RKO (cell line): ENCODE measurements at places on chromosomes 16 and 17.

GRCh38 chr17:34556384-34556783 lies 23.0 kb upstream of the TMEM132E start:
- peak; percentile 14 for DNase-seq

- DNase-seq = no peak
These were observed 3.2 kb downstream of the KSR1 start for GRCh38 chr17:27459433-27459832.

DNA sequence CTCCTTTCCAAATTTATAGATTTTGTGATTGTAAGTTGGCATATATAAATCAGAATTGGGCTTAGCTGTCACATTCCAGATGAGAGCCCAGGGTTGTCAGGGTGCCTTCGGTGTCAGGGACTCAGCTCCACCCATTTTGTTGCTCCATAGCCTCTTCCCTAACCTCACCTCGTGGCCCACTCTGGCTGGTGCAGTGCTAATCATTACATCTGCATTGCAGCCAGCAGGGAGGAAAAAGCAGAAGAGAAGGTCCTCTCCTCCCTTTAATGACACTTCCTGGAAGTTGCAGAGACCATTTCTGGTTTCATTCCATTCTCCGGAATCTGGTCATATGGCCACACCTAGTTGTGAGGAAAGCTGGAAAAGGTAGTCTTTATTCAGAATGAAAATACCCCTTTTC lies 113.3 kb downstream of the CCT6B start:
- no peak for DNase-seq

DNA sequence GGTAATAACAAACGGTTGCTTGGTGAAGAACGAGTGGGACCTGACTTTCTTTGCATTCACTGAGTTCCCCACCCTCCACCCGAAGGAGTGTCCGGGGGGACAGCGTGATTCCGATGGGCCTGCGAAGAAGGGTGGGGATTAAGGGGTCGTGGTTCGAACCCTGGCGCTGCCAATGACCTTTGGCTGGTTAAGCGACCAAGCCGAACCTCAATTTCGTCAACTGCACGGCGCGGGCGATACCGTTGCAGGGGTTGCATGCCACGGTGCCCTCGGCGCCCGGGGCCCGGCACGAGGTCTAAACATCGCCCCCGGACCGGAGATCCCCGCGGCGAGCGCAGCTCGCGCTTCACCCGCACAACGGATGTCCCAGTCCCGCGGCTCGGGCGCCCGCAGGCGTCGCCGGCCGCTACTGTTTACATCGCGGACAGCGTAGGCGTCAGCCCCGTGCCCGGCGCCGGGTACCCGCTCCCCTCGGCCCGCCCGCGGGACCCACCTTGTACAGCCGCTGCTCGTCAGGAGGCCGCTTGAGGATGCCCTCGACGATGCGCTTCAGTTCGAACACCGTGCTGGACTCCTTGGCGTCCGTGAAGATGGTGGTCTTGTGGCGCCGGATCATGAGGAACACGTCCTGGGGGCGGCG lies 460 bp downstream of the ELOB start:
- DNase-seq = peak; percentile 47

GRCh38 chr17:69078864-69079263 lies 18.1 kb upstream of the ABCA9 start:
- no peak for DNase-seq

DNA sequence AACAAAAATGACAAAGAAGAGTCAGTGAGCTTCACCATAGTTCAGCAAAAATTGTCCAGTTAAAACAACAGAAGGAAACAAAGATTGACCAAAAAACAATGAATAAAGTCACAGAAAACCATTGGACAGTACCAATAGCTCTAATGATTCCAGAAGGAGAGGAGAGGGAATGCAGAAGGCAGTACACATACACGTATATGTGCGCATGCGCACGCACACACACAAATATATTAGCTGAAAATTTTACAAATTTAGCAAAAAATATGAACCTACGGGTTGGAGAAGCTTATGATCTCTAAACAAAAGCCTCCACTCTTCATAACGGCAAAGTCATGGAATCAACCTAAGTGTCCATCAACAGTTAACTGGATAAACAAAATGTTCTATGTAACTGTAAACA lies 120.3 kb upstream of the MON1B start:
- no peak for DNase-seq

DNA sequence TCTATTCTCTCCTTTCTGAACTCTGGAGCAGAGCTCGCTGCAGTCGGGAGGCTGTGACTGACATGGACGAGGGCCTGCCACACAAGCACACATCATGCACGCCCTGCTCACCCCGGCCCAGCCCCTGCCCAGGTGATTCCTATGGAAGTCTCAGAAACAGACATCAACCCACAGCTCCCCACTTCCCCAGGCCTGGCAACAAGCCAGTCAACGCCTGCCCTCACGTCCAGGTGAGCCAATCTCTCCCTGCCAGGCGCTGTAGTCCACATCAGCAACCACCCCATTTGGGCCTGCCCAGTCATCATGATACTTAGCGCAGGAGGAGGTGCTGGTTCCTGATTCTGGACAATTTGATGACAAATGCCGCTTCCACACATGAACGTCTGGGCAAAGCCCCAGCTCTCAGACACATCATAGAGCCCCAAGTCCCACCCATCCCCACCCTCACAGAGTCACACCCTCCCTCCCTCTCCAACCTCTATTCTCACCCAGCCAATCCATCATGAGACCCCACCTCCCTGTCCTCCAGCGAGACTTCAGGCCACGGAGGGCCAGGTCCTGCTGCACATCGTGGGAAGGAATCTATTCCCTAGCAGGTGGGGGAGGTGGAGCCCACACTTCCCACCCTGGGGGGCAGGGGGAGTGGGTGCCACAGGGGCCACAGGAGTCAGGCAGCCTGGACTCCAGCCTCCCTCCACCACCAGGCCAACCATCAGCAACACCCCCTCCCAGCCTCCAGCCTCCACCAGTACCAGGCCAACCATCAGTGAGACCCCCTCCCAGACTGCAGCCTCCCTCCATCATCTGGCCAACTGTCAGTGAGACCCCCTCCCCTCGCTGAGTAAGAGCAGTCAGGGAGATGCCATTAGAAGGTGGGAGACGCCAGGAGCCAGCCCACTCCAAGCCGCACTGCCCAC lies 33.7 kb upstream of the GSG1L start:
- DNase-seq = no peak

- DNase-seq = no peak
These were observed 12.9 kb downstream of the TMEM98 start for GRCh38 chr17:32940706-32941390.

- peak; percentile 73 for DNase-seq
These were observed 3.8 kb upstream of the C1QL1 start for GRCh38 chr17:44971776-44972483.

DNA sequence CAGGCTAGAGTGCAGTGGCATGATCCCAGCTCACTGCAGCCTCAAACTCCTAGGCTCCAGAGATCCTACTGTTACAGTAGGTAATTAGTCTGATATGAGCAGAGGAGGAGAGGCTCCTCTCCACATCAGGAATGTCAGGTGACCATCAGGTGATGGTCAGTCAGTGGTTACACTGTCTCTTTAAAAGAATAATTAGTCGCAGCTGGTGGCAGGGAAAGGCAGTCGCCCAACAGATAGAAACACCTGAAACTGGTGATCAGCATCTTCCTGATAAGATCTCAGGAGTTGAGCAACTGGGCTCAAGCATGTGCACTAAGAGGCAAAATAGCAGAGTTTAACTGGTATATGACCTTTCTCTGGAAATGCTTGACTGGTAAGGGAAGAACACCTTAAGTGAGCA lies 21.5 kb upstream of the ABCA5 start:
- no peak for DNase-seq

DNA sequence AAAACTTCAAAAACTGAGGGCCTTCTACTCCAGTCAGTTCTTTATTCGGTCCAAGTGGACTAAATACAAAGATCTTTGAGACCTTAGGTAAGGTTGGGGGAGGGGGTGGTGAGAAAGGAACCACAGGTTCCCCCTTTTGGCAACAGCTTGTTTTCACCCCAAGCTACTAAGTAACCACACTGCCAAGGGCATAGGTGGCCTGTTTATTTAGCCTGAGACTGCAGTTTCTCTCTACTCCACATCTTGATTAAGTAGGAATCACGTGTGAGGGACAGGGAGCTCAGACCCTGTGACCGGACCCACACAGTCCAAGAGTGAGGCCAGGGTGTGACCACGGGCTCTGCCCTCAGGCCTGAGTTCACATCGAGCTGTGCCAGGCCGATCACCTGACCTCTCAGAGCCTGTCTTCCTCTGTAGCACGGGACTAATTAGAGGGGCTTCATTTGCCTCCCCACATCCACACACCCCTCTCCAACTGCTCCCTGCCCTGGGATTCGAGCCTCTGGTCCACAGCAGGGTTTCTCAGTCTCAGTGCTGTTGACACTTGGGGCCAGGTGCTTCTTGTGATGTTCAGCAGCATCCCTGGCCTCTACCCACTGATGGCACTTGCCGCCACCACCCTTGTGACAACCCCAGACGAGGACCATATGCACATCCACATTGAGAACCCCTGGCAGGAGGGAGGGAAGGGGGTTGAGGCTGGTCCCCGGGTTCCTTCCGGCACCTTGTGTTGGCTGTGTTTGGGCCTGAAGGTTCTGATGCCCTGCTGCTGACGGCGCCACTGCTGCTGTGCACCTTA lies 17.8 kb downstream of the ST6GALNAC2 start:
- DNase-seq = no peak

DNA sequence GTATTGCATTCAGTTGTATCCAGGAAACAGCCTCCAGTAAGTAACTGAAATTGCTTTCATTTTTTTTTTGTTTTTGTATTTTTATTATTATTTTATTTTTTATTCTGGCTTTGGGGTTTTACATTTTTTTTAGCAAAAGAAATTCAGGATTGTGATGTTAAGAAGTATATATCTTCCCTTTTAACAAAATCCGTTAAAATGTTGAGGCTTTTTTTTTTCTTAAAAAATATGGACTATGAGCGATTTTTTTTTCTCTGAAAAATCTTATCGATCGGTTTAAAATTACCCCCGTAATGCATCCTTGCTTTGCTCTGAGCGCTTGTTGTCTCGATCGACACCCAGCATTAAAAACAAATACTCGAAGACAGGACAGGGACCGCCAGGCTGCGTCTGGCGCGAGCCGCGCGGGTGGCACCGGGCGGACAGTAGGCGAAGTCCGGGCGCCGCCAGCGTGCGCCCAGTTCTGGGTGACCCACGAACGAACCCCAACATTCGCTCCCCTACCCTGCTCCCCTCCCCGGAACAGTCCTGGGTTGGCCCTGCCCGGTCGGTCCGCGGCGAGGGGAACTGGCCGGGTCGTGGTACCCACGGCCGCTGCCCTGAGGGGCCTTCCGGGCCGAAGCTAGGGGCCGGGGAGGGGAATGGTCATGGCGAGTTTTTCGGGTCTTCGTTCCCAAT lies 482 bp downstream of the BAHCC1 start:
- no peak for DNase-seq

DNA sequence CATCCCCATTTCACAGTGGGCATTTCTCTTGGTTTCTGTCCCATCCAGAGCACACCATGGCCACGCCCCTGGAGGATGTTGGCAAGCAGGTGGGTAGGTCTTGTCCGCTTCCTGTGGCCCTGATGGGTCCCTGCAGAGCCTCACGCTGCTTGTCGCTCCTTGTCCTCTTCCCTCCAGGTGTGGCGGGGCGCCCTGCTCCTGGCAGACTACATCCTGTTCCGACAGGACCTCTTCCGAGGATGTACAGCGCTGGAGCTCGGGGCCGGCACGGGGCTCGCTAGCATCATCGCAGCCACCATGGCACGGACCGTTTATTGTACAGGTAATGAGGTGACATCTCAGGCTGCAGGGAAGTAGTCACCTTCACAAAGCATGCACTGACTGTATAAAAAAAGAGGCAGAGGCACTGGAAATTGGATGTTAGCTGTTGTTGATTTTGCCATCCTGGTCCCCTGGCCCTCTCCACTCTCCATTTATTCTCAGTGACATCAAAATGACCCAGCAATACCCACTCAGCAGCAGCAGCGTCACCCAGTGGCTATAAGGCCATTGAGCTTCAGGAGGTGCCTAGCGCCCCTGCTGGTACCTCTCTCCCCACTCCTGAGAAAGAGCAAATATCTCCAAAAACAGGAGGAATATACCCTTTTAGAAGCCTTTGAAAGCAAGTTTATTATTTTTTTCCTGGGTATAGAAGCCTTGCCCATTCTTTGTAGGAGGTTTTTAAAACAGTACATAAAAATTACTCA lies 13.7 kb downstream of the METTL22 start:
- DNase-seq = peak; percentile 31

- DNase-seq = no peak
These were observed 16.5 kb downstream of the CRISPLD2 start for GRCh38 chr16:84836234-84836647.

- DNase-seq = no peak
These were observed 724.9 kb upstream of the SOX9 start for GRCh38 chr17:71395901-71396300.

DNA sequence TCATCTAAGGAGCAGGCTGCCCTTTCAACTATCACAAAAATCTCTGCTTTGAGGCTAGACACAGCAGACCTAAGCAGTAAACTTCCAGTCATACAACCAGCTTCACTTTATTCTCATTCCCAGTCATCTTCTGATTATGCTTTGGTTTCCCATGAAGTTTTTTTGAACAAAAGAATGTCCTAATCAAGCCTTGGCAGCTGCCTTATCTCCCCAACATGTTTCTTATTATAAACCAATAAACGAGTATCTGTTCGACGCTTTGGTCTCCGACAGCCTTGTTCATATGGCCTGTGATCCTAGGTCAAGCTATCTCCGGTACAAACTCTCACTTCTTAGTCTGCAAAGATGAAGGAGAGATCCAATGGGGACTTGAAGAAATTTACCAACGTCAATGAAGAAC lies 47.4 kb upstream of the CDYL2 start:
- no peak for DNase-seq

GRCh38 chr16:704552-705380 lies 835 bp downstream of the FBXL16 start:
- no peak for DNase-seq

GRCh38 chr17:20187049-20187448 lies 177.9 kb downstream of the SPECC1 start:
- peak; percentile 30 for DNase-seq

- DNase-seq = no peak
These were observed 36.5 kb downstream of the NF1 start for GRCh38 chr17:31131299-31131698.

GRCh38 chr17:71170070-71170469 lies 950.8 kb upstream of the SOX9 start:
- no peak for DNase-seq

DNA sequence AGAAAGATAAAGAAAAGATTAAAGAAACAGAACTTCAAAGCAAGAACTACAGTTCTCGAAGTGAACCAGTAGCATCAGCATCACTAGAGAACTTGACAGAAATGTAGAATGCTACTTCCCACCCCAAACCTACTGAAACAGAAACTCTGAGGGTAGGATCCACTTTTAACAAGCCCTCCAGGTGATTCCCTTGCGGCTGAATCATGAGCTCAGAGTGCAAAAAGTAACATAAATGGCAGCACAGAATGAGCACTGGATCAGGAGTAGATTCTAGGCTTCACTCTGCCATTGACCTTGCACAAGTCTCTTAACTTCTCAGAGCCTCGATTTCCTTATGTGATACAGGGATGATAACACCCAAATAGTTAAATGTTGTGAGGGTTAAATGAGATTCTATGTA lies 5.8 kb downstream of the TOM1L2 start:
- no peak for DNase-seq

- no peak for DNase-seq
These were observed 49.3 kb downstream of the CBFA2T3 start for GRCh38 chr16:88927661-88928060.

- DNase-seq = no peak
These were observed 16.9 kb downstream of the PSMD3 start for GRCh38 chr17:39997543-39997942.

GRCh38 chr17:6489016-6489550 lies 44.8 kb downstream of the PIMREG start:
- no peak for DNase-seq

GRCh38 chr17:2124391-2124790 lies 69.5 kb downstream of the HIC1 start:
- no peak for DNase-seq
